ENCODE measurements at places on chromosomes 7 and 10.
A peak's percentile ranks its signal among the peaks of the same experiment; 100 is the strongest.

DNA sequence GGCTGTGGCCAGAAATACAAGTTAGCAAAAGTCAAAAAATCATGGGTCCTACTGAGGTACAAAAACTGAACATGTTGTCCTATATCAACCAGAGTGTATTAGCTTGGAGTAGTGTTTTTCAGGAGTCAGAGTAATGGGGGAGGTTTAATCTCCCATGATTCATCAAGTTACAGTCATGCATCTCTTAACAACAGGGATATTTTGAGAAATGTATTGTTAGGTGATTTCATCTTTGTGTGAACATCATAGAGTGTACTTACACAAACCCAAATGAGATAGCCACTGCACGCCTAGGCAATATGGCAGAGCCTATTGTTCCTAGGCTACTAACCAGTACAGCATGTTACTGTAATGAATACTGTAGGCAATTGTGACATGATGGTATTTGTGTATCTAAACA is 14.9 kb upstream of the TES start:
- no peak for DNase-seq

DNA sequence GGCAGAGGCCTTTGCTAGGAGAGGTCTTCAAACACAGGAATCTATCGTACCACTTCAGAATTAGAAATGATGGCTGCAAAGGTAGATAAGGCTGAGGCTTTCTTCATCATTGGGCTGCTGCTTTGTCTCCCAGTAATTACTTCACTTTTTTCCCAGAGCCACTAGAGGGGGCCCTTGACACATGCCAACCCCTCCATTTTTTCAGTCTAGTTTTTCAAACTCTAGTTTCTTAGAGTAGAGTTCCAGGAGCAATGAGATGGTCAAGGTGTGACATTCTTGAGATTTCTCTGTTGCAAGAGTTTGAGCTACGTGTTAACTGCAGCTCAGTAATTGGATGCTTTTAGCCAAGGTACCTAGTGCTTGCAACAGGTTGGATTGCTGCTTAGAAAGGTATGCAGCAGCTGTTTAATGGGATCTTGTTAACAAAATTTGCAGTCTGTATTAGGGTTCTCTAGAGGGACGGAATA is 33.8 kb upstream of the RBM20 start:
- DNase-seq, result peak; percentile 79

- DNase-seq, result no peak
Observed at GRCh38 chr7:5657901-5658300, 123.6 kb downstream of the RNF216 start.

DNA sequence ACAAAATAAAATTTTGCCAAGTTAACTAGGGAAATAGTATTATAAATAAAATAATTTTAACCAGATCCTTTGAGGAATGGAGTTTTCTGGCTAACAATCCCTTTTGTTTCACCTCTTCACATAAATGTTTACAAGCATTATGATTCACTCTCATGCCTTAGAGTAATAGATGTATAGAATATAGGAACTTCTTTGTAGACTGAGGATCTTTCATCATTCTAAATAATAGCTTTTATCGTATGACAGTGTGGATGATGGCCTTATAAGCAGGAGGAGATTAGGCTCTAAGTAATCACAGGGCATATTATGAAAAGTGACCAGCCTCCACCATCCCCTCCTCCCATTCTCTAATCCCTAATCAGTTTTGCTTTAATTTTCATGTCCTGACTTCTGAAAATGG is 13.5 kb downstream of the ING3 start:
- no peak for DNase-seq

- peak; percentile 74 for DNase-seq
Observed at GRCh38 chr10:79331709-79332108, 15.6 kb upstream of the PPIF start.

DNA sequence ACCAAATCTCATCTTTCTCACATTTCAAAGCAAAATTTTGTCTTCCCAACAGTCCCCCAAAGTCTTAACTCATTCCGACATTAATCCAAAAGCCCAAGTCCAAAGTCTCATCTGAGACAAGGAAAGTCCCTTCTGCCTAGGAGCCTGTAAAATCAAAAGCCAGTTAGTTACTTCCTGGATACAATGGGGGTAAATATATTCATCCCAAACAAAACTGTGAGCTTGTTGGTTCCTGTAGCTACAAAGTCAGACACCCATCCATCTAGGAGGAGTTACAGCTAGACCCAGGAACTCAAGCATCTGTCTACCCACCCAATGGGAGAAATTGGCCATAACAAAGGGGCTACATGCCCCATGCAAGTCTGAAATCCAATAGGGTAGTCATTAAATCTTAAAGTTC is 51.9 kb downstream of the MTURN start:
- no peak for DNase-seq
